ENCODE measurements at places on chromosomes 12 and 14.

DNA sequence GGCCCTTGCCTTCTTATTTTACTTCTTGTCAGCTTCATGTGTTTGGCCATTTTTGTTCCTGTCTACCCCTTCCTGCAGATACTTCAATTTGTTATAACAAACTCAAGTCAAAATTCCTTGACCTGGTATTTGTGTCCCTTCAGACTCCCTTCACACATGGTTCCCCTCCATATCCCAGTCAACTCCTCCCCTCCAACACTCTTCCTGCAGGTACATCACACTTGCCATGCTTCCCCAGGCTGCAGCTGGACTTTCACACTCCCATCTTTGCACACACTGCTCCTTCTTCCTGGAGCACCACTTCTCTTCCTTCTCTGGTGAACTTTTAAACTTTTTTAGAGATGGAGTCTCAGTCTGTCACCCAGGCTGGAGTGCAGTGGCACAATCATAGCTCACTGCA, 18.9 kb upstream of the FIGNL2 start:
- no peak for DNase-seq

GRCh38 chr12:82898441-82898840, 211.7 kb downstream of the TMTC2 start:
- DNase-seq: no peak

GRCh38 chr12:52316701-52317100, 4.5 kb downstream of the KRT83 start:
- no peak for DNase-seq

GRCh38 chr12:64273527-64274403, 51.7 kb upstream of the KICS2 start:
- DNase-seq: peak; percentile 37

GRCh38 chr12:64571411-64571810, 38.9 kb upstream of the RASSF3 start:
- DNase-seq: no peak

- no peak for DNase-seq
These were observed 2.3 kb upstream of the KRT5 start for GRCh38 chr12:52522346-52523011.

DNA sequence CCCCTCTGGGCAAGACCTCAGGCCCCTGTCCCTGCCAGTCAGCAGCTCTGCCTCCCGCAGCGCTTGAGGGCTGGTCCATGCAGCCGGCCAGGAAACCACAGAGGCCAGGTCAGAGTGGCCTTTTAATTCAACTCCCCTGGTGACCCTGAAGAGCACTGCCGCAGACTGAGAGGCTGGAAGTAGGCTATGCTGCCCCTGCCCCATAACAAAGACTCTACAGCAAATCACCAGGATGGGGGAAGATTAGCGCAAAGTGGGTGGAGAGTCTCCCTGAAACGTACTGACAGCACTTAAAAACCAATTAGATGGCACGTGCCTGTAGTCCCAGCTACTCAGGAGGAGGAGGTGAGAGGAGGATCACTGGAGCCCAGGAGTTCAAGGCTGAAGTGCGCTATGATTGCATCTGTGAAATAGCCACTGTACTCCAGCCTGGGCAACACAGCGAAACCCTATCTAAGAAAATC, 70.5 kb downstream of the ITPK1 start:
- no peak for DNase-seq

DNA sequence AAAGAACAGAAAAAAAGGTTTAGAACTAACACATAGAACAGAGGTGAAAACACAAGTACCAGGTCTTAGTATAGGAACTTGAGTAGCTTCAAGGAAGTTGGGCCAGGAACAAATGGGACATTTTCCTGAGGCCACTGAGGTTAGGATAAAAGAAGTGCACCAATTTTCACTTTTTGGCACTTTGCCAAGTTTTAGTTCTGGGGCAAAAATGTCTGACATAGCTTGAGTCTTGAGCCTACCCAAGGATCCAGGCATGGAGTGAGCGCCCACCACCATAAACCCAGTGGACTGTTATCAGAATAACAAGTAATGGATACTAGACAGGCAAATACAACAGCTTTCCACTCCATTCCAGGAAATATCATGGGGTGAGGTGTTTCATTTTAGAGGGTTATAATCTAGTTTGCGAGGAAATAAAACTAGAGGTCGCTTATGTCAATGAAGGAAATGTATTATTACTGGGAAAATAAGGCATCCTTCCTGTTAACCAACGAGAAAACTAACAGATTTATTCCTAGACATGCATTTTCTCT, 199.7 kb upstream of the HMGA2 start:
- no peak for DNase-seq

GRCh38 chr12:120468821-120469449, 613 bp downstream of the SRSF9 start:
- DNase-seq: no peak

DNA sequence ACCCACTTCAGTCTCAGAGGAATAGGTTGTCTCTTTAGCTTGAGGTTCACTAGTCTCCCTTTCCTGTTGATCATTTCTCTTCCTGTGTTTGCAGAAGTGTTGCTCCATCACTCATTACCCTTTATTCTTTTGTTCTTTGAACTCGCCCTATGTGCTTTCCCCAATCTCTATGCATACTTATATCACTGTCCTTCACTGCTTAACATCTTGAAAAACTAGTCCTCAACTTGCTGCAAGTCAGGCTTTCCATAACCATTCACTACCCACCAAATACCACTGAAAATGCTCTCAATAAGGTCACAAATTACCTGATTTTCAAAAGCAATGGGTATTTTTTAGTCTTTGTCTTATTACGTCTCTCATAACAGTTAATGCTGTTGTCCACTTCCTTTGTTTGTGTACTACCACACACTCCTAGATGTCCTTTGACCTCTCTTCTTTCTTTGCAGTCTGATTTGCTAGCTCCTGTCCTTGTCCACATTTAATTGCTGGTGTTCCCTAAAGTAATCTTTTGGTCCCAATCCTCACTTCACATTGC, 80.8 kb downstream of the RIC8B start:
- no peak for DNase-seq

DNA sequence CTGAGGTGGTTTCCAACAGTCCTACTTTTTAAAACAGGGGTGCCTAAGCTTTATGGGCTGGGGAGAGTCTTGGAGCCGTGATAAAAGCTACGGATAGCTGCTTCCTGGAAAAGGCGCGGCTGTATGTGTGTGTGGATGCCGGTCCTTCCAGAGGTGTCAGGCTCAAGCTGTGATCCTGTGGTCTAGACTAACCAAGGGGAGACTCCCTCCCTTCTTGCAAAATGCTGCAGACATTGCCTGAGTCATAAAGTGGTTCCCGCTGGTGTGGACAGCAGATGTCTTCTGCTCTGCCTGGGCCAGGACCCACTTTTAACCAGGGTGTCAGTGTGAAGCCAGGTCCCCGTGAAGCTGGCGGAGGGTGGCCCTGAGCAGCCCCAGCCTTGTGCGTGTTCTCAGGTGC, 37.8 kb downstream of the CCDC92 start:
- peak; percentile 35 for DNase-seq

- DNase-seq: no peak
These were observed 51.3 kb upstream of the PPP2R5C start for GRCh38 chr14:101709962-101710931.

- peak; percentile 34 for DNase-seq
These were observed 718 bp downstream of the CCDC92 start for GRCh38 chr12:123971770-123972456.

DNA sequence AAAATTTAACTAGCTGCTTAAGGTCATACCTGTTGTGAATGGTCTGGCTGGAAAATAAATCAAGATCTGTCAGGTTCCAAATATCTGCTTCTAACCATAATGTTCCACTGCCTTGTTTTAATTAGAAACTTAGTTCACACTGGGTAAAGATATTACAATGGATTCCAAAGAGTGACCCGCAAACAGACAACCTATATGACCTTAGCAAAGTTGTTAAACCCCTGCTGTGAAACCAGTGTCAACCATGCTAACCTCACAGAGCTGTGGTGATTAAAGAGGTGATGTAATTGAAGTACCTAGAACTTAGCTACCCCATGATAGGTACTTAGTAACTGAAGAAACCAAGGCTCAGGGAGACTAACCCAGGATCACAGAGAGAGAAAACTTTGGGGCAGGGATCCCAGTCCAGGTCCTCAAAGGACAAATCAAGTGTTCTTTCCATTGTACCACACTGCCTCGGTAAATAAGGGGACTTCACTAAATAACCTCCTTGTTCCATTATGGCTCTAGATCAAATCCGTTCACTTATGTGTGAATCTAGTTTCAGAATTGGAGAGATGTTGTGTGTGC, 2.2 kb downstream of the GUCY2C start:
- DNase-seq: no peak

DNA sequence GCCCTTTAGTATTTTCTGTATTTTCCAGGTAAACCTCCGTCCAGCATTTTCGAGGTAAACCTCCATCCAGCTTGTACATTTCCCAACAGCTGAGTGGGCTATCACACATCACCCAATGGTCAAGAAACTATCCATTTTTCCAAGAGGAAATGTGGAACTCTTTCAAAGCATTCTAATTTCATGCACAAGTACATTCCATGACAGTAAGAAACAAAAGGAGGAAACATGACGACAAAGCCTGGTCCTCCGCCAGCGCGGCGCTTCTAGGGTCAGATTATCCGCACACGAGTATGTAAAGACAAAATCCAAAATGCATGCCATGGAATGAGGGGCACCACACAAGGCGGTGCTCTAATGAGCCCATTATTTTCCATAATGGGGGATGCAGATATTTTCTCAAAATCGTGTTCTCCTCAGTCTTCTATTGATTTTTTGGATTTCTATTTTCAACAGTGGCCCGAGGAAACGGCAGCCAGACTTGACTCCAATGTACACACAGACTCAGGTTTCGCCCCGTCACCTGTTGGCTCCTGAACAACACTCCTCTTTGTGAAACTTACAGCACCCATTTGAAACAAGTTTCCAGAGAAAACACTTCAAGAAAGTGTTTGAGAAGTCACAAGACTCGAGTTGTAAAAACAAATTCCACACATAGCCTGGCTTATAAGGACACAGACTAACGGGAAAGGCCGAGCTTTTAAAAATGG, 107.4 kb downstream of the PRICKLE1 start:
- peak; percentile 1 for DNase-seq

- DNase-seq: no peak
These were observed 30.4 kb downstream of the RTL1 start for GRCh38 chr14:100873096-100873482.

DNA sequence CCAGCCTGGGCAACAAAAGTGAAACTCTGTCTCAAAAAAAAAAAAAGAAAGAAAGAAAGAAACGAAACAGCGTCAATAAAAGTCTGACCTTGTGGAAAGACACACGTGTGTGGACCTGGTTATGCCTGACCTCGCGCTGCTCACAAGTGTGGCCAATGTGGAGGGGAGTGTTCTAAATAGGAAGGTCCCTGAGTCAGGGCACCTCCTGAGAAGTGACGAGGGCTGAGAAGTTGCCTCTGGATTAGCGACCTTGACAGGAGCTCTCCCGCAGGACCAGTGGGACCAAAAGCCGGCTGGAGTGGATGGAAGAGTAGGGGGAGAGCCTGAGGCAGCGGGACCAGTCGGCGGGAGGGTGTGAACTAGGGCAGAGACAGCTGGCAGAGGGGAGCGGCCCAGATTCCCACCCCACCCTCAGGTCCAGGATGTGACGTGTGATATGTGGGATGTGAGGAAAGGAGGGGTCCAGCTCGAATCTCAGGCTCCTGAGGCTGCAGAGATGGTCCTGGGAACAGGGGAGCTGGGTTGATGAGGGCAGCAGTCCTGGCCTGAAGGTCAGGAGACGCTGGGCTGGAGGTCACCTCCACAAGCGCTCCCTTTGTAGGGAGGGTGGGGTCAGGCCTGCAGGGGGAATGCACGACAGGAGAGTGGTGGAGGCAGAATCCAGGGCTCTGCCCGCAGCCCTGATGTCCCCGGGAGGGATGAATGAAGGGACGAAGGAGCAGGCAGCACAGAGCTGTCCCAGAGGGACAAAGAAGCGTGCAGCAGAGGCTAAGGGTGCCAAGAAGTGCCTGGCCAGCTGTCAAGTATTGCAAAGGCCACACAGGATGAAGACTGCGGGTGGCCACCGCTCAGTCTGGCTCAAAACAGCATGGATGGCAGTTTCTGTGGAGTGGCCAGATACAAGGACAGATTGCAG, 24.8 kb upstream of the GPR68 start:
- DNase-seq: no peak

GRCh38 chr12:6959058-6959804, 8.1 kb downstream of the PTPN6 start:
- DNase-seq: no peak

GRCh38 chr14:32252030-32252670, 49.1 kb upstream of the RNU6-8 start:
- peak; percentile 70 for DNase-seq

DNA sequence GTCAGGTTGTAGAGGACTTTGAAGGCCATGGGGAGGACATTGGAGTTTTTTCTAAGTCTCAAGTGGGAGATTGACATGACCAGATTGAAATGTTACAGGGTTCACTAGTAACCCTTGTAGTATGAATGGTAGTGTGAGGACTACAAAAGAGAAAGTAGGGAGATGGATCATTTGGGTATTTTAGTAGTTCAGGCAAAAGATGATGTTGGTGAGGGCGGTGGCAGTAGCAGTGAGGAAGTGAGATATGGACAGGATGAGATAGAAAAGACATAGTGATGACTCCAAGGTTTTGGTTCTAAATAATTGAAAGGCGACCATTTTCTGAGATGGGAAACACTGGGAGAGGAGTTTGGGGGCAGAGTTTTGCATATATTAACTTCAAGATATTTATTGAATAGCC, 94.2 kb upstream of the CNTN1 start:
- DNase-seq: no peak

GRCh38 chr14:100332071-100332639, 9.0 kb downstream of the SLC25A47 start:
- DNase-seq: no peak

DNA sequence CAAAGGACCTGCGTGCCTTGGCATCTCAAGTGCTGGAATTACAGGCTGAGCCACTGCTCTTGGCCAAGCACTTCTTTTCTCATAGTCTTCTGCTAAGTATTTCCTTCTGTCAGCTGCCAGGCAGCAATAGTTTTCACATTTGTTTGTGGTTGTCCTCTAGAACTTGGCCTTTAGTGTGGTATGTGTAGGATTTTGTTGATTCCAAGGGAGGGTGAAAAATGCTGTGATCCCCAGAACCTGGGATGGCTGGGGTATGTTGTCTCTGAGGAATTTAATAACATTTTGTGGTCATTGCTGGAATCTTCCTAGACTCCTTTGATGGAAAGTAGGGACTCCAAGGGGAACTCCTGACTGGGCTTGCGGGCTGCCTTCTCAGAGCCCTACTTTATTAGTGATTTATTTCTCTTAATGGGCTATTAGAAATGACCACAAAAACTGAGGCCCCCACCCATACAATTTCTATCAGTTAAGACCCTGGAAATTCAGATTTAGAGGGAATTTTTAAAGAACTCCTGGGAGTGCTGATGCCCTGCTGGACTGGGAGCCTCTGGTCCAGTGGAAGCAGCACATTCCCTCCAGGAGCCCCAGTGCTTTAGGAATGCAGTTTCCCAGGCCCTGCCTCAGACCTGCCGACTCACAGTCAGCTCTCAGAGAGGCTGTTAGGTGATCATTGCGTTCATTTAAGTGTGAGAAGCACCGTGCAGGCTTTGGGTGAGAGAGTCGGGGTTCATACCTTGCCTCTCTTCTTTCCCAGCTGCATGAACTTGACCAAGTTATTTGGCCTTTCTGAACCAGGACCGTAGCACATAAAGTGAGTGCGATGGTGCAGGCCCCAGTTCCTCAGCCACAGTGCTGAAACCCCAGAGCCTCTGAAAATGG, 22.7 kb downstream of the TRAF3 start:
- DNase-seq: peak; percentile 25

- DNase-seq: peak; percentile 76
These were observed 37.4 kb downstream of the GNPTAB start for GRCh38 chr12:101793401-101793800.

- DNase-seq: no peak
These were observed 3.3 kb downstream of the TMTC2 start for GRCh38 chr12:82690006-82690405.

- no peak for DNase-seq
These were observed 162.2 kb downstream of the ADGRD1 start for GRCh38 chr12:131115766-131116467.

GRCh38 chr12:75086091-75087038, 123.3 kb downstream of the KCNC2 start:
- DNase-seq: peak; percentile 13

Measured in HT1080 (cell line).